ELR (cell line): ENCODE measurements at places on chromosomes 3 and 15.

DNA sequence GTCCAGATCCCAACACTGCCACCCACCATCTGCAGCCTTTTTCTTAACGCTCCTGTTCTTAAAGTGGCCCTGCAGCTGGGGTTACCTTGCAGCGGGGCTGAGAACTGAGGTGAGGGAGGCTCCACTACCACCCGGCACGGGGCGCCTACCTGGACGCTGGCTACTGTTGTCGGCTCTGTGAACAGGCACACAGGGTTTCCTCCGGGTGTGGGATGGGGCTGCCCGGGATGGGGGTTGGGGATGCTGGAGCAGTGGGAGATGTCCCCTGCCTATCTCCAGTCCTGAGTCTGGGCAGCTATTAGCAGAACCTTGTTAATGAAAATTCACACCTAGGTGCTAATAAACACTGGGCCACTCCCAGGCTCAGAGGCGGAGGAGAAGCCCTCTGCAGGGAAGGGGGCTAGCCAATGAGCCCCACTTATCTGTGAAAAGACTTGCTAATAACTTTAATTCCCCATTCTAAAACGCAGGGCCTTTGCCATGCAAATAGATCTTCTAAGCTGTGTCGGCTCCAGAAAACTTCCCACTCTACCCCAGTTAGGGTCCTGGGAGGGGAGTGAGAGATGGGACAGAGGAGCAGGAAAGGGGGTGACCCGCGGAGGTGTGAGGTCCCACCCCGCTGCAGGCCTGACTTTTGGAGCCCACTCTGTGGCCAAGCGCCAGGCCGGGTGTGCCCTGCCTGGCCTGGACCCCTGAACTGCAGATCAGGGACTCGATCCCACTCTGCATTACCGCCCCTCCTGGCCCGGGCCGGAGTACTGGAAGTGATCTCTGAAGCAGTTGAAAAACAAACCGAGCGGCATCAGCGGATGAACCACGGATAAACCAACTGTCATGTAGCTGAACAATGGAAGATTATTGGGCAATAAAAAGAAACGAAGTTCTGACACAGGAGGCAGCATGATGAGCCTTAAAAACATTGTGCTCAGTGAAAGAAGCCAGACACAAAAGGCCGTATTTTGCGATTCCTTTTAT, 3.1 kb downstream of the MESP1 start:
- DNase-seq = no peak

DNA sequence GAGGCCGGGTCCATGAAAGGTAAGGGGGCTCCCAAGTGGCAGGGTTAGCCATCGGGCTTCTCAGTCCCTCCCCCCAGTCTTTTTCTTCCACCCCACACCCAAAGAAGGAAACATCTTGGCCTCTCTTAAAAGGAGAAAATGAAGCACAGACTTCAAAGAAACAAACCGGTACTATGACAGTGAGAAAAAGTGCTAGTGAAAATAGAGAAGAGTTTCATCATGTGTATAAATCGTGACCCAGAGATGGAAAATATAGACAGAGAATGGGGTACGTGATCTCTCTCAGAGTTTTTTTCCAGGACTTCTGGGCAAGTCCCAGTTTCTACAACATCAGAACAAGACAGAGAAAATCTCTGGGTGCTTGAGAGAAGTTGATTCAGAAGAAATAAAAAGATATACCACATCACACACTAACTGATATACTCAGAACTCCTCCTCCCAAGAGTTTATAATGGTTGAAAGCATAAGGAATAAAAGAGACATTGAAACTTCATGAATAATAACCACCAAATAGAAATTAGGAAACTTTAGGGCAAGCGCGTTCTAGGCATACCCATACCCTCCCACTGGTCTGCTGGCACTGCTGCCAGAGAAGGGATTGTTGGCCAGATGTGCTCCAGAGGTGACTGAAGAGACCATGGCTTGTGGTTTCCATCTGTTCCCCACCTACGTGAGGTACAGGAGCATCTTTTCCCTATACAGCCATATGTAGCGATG, 318.9 kb upstream of the CHRM5 start:
- DNase-seq = no peak

DNA sequence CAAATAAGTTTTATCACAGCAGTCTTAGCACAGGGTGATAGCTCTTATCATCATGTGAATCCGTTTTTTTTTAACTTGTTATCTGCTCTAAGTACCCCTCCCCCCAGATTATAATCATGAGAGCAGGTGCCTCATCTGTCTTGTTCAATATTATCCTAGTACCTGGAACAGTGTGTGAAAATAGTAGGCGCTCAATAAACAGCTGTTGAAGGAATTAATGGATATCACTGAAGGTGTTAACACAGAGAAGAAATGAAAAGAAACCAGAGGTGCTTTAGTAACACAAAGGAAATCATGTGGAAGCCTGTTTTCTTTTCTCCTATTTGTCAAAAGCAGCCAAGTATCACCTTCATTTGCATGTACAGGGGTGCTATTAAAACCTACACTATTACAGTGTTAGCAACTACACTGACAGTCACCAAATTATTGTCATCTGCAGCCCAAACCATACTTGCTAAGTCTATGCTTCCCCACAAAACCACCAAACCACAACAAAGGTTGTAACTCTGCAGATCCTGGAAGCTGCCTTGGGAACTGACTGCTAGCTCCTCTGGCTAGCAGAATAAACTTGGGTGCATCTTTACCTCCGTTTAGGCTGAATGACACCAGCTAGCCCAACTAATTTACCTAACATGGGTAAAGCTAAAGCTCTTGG, 2.9 kb downstream of the XPC start:
- peak; percentile 55 for DNase-seq

DNA sequence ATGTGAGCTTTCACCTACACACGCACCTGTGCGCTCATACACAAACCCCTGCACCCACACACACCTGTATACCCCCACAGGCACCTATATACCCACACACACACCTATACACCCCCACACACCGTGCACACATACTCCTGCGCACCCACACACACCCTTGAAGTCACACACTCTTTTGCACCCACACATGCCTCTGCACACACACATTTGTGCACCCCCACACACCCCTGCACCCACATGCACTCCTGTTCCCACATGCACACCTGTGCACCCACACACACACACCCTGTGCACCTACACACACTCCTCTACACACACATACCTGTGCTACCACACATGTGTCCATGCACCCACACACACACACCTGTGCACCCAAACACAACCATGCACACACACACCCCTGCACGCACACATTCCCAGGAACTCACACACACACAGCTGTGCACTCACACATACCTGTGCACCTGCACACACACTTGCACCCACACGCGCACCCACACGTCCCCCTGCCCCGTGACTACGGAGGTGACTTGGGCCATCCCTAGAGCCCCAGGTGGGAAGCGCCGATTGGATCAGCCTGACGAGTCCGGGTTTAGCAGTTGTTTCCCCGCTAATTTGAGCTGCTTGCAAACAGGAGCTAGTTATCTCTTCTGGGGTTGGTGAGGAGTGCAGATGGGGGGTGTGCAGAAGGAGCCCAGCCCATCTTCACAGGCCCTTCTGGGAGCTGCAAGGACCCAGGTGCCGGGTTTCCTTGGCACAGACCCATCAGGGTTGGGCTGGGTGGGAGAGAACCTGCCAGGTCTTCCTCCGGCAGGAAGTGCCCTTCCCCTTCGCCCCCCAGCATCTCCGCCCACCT, 97.8 kb downstream of the CHSY1 start:
- DNase-seq = no peak

DNA sequence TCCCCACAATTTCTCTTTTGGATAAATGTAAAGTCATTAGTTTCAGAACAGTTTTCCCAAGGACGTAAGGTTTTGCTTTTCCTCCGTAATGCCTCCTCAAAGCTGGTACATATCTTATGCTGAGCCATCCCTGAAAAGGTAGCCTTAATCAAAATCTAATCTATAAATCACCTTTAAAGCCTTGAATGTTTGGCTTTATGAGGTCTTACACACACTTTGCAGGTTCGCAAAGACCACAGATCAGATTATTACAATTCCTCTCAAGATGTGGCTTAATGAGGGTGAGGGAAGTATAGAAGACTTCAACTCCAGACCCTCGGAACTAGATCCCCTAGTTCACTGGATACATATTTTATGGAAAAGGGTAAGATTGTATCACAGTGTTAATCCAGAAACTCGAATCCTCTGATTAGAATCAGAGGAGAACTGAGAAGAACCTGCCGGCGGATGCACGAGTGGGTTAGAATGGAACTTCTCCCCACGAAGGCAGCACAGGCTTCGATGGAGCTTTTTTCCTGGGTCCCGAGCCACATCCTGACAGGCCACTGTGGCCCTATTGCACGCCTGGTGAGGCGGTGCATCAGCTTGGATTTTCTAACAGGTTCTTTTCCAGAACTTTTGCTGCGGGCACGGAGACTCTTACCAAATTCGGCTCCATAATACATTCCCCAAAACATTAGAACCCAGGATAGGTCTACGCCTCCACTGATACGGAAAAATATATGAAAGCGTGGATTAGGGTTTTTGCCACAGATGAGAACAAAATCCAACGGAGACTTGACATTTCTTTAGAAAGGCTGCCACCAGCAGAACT, 1.2 kb downstream of the CTXND1 start:
- DNase-seq = no peak

DNA sequence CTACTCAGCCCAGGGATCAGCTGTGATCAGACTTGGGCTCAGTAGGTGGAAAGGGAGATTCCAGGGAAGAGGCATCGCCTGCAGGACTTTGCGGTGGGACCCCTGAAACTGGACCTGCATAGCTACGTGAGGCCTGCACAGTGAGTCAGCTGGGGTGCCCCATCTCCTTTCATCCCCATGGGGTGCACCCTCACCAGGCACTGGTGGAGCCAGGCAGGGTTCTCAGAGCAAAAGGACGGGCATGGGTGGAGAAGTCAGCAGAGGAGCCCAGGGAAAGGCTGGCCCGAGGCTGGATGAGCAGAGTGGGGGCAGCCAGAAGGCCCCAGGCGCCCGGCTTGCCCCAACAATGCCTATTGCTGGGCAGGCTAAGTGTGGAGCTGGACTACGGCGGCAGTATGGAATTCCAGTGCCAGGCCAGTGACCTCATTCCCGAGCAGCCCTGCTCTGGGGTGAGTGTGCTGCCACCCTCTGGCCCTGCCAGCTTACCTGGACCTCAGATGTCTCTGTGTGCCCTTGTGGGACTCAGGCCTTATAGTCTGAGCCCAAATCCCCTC, 19.7 kb downstream of the ACAA1 start:
- DNase-seq = no peak

DNA sequence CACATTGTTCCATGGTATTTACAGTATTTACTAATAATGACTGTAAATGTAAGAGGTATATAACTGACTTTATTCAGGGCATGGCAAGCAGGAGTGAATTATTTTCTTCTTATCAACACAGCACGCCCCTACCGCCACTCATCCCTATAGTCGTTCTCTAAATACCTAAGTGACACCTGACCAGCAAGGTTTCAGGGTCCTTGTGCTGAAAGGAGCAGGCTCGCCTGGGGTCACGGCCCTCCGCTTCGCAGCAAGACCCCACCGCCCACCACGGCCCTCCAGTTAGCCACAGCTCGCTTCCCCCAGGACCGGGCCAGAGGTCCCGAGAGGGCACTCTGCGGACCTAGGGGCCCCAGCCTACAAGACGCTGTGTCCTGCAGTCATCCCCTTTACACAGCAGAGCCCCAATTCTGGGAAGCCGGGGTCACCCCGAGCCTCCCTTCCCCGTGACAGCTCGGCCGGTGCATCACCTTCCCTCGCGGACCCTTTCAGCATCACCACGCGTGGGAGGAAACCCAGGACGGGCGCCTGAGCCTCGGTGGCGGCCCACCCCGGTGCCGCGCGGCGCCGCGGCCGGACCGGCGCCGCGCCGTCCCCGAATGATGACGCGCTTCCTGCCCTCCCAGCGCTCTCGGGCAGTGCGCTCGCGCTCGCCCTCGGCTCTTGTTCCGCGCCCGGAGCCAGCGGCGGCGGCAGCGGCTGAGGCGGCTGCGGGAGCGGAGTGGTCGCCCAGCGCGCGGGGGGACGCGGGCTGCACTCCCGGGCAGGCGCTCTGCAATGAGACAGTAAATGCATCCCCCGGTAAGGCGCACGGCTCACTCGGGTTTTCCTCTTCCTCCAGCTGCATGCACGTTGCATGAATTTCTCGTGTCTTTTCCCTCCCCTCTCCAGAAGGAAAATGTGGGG, 225.1 kb upstream of the C2CD4B start:
- DNase-seq = peak; percentile 83

DNA sequence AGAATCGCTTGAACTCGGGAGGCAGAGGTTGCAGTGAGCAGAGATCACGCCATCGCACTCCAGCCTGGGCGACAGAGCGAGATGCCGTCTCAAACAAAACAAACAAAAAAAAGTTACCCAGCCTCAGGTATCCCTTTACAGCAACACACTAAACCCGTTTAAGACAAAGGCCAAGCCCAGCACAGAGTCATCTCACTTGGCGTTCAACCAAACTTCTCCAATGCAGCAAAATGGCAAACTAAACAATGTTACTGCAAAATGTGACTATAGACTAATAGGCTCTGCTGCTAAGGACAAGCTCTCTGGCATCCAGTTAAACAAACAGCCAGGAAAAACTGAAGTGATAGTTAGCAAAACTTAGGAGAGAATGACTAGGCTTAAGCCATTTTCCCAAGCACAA, 6.4 kb upstream of the FAM219B start:
- DNase-seq = no peak

DNA sequence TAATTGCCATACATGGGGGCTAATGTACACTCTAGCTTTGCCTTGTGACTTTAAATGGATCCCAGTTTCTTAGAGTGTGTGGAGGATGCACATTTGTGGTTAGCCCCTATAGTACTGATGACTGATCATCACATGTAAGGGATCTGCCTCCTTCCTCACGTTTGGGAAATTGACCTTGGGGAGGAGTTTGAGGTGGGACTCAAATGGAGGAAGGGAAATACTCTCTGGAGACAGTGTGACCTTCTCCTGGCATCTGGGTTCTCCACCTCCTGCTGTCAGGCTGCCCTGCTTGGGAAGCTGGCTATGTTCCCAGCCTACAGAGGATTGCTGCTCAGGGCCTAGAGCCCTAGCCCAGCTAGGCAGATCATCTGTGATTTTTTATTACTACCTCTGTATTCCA, 48.7 kb downstream of the PPM1L start:
- DNase-seq = no peak
